ENCODE measurements at places on chromosomes 3 and 15.
A peak's percentile ranks its signal among the peaks of the same experiment; 100 is the strongest.

DNA sequence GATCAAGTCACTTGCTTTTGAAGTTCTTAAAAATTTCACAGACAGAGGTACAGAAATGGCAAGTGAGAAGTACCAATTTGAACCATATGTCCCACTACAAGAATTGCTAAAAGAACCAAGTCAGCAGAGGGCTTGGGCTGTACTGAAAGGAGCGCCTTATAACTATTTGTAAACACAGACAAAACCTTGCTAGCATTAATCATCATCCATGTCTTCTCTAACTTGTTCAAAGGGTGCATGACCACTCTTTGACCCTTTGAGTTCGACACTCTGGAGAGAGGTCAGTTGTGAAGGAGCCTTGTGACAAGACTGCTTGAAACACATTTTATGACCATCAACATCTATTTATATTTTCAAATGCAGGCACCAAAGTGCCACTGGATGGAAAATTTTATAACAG is 191.7 kb downstream of the PDZRN3 start:
- DNase-seq, result no peak

DNA sequence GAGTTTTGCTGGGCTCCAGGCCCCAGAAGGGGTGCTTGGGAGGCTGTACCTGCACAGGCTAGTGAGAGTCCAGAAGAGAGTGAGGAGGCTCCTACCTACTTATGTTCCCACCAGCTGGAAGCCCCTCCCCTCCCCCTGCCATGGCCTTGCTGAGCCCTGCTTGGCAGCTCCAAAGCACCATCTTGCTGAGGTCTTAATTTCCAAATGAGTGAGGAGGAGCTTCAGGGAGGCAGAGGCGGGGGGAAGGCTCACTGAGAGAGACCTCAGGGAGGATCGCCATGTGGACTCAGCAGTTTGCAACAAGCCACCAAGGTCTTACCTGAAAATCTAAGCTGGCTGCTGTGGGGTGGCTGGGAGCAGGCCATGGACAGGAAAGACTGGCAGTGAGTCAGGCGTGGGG is 8.7 kb upstream of the CACNA2D2 start:
- no peak for DNase-seq

- DNase-seq, result no peak
Observed at GRCh38 chr3:188151438-188151837, 2.5 kb upstream of the LPP start.

DNA sequence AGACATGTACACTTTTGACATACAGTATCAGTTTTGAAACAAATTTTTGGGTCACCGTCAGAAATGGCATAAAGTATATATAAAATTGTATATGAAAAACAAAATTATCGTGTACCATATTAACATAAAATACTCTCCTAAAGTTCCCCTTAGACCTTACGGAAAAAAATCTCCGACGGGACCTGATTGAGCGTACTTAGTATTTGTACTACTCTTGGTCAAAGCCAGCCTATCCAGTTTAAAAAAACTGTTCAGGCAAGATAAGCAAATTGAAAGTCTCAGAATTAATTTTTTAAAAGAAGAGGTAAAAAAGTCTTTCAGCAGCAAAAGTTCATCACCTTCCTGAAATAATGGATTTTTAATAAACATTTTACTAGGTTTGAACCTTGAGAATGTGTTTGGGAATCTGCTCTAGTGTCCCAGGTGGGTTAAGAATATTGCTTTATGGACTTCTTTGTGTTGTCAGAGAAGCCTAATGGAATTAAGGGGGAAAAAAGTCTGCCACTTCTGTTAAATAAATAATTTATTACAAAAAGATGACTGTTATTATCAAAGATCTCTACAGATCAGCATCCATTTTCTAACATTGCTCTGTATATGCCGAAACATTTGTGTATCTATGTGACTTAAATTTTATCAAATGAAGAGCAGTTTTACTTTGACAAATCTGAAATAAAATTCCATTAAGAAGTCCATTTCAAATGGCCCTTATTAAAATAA is 48.6 kb downstream of the ZBTB20 start:
- no peak for DNase-seq

- DNase-seq, result no peak
Observed at GRCh38 chr3:23439080-23439479, 236.0 kb downstream of the UBE2E2 start.

DNA sequence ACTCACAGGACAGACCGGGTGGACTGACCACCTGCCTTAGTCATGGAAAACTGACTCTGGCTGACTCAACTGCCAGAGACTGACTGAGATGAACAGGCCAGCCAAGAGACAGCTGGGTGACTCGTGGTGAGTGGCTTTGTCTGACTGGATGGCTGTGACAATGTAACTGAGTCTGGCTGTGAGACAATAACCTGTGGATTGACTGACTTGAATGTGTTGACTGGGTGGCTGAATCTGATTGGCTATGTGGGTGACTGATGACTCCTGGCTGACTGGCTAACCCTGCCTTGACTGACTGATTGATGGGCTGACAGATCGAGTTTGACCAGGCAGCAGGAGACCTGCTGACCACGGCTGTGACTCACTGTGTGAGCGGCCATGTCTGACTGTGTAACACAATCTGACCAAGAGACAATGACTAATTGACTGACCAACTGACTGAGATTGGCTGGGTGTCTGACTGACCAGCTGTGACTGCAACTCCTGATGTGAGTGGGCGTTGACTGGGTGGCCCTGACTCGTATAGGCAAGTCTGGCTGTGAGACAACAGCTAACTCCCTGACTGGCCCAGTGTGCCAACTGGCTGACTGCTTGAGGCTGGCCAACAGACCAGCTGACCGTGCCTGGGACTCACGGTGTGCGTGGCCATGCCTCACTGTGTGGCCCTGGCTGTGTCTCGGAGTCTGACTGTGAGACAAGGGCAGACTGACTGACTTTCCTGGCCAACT is 509.1 kb downstream of the SHQ1 start:
- peak; percentile 66 for DNase-seq

GRCh38 chr15:85642693-85643066 is 152.0 kb downstream of the KLHL25 start:
- DNase-seq, result no peak

DNA sequence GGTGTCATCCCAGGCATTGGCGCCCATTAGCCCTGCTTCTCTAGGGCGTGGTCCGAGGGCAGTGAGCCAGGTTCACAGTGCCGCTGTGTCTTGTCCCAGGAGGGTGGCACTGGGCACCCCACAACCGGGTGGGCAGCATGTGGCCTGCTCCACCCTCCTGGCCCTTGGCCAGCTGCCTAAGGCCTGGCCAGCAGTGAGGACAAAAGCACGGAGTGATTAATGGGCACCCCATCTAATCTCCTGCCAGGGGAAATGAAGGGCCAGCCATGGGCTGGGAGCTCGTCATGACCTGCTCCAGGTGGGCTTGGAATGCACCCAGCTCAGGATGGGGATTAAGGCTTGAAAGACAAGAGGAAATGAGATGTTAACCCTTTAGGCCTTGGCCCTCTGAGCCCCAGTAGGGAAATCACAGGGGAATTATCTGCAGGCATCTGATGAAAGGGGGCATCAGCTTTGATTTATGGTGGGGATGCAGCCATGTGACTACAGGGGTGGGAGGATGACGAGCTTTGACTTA is 5.2 kb downstream of the THSD4 start:
- no peak for DNase-seq

DNA sequence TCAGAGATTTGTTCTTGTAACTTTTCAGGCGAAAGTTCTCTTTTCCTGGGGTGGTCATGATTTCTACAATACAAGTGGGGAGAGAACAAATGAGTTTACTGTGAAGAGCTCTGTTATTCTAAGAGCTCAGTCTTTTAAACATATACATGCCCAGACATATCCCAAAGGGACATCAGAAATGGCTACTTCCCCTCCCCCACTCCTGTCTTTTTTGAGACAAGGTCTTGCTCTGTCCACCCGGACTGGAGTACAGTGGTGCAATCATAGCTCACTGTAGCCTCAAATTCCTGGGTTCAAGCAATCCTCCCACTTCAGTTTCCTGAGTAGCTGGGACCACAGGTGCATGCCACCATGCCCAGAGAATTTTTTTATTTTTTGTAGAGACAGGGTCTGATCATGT is 18.2 kb downstream of the KPNA1 start:
- no peak for DNase-seq

DNA sequence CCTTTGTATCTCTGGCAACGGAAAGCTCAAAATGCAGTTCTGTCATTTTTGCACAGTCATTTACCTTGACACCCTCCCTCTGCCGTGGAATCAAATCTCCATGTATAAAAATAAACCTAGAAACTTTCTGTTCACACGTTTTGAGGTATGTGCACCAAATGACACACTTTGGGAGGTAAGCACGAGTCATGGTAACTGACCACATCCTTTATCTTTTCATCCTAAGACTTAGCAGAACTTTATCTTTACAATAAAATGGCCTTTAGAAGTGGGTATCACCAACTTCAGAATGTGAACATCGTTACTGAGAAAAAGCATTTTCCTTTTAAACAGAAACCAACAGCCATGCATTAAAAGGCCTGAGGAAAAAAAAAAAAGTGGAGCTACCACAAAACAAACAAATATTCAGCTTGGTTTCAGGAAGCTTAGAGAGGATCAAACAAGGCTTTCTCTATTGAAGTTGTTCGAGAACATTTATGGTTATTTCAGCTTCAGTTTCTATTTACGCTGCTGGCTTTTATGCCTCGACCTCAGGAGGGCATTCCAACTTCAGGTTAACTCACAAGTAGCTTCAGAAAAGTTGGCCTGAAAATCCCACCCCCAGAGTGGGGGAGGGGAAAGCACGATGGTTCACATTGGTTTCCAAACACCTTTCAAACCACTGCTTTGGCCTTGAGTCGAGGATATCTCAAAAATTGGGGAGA is 171.1 kb upstream of the ICE2 start:
- DNase-seq, result no peak

DNA sequence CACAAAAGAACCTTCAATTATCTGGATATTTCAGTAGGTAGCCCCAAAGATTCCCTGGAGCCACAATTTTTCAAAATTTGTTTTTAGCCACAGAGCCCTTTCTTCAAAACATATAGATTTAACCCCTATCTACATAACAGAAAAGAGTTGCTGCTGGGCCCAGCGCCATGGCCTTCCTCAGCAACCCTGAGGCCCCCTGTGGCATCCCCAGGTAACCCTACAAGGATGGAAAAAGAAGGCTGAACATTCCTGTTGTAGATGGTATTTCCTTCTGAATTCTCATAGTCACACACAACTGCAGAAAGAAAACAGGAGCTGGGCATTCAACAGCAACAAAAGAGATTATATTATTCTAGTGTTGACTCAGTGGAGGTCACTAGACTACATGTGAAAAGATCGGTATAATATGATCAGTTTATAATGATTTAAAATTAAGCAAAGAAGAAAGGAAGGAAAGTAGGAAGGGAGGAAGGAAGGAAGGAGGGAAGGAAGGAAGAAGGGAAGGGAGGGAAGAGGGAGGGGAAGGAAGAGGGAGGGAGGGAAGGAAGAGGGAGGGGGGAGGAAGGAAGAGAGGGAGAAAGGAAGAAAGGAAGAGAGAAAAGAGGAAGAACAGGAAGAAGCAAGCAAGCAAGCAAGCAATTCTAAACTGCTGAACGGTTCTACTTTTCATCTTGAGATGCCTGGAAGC is 342.5 kb upstream of the NR2F2 start:
- no peak for DNase-seq

All from urothelium cell line (cell line).